ENCODE measurements at places on chromosomes 3 and 15.
A peak's percentile ranks its signal among the peaks of the same experiment; 100 is the strongest.

- DNase-seq = no peak
Observed at GRCh38 chr3:26081166-26081565, 291.3 kb downstream of the OXSM start.

GRCh38 chr3:120652896-120653545, 29.0 kb downstream of the HGD start:
- DNase-seq = no peak

DNA sequence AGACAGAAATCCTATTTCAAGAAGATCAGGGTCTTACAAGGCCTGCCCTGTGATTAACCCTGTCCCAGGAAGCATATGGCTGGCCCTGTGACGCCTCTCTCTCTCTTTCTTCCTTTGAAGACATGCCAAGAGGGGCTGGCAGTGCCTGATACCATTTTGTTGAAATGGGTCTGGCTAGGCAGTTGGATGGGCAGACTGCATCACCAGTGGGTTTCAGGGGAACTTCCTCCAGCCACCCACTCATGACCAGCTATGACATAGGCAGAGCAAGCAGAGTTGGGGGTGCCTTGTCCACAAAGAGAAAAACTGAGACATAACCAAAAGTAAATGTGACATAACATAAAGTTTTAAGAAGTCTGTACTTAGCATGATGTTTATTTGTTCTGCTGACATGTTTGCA, 31.4 kb upstream of the MANF start:
- no peak for DNase-seq

GRCh38 chr15:39591896-39592315, 11.0 kb downstream of the THBS1 start:
- no peak for DNase-seq

- DNase-seq = no peak
Observed at GRCh38 chr3:44899683-44900367, 25.4 kb downstream of the TGM4 start.

- DNase-seq = no peak
Observed at GRCh38 chr3:114223143-114223542, 14.2 kb downstream of the ZNF80 start.

DNA sequence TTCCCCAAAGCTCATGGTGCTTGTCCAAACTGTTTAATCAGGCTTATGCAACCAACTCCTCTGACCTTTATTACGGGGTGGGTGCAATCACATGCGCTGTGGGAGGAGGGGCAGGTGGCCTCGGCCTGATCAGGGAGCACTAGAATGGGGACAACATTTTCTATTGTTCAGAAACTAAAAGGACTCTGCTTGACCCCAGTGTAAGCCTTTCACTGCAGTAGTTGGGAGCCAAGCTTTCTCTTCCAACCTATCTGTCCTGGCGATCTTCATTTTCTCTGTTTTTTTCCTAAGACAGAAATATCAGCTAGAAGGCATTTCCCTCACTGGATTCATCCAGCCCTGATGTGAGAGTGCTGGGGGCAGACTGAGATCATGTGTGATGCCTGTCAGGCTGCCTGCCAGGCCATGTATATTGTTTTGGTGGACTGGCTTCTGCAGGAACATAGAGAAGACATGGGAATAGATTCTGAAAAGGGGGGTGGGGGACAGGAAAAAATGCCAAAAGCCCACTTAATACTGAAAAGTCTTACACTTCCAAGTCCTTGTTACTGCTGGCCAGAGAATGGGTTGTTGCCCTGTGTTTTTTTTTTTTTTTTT, 627.0 kb upstream of the TBL1XR1 start:
- DNase-seq = no peak

DNA sequence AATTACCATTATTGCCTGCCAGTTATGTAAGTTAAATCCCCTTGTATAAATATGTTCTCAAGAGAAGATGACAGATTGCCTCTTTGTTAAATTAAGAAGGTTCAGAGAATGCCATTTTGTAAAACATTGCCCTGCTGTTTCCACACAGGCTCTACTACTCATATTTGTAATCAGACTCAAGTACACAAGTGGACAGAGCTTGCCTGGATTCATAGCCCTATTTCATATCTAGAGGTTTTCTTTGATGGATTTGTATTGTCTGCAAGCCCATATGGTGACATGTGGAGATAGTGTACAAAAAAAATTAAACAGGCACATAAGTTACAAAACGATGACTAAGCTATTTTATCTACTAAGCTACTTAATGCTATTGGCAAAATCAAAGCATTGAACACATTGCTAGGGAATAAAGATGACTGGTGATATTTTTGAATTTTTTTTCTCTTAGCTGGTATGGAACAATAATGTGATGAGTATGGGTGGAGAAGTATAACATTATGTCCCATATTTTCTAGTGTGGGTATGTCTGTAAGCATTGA, 1286.6 kb upstream of the ALCAM start:
- no peak for DNase-seq

GRCh38 chr3:94671078-94671477, 608.2 kb downstream of the NSUN3 start:
- DNase-seq = no peak

GRCh38 chr3:100971798-100972197, 21.4 kb downstream of the ABI3BP start:
- no peak for DNase-seq

DNA sequence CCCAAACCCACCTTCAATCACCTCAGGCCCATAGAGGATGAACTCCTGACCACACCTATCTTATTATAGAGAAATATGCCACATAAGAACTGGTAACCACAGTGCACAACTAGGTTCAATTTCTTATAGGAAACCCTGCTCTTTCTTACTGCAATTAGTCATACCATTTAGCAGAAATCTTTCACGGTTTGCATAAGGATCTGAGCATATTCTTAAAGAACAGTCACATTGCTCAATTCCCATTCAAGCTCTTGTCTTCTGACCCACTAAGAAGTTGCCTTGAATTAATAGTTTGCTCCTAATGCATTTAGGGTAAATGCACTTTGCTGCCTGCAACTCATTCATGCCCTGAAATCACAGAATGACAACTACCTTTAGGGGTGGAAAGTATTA, 9.2 kb downstream of the ERC2 start:
- no peak for DNase-seq

DNA sequence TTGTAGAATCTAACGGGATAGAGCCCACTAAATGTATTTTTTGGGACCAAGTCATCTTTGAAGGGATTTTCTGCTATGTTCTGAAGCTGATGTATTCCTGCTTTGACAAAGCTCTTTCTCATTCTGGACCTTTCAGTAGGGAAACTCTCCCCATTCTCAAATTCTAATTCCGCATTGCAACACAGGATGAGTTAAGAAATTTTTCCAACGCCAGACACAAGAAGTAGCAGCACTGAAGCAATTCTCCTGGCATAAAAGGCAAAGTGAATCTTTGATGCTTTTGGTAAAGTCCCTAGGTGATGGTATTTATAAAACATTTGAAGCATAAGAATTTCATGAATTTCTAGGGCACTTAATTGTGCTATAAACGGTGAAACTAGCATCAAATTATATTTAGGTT, 76.8 kb downstream of the ZPLD1 start:
- no peak for DNase-seq

GRCh38 chr15:31034152-31034551, 42.7 kb upstream of the MTMR10 start:
- no peak for DNase-seq

DNA sequence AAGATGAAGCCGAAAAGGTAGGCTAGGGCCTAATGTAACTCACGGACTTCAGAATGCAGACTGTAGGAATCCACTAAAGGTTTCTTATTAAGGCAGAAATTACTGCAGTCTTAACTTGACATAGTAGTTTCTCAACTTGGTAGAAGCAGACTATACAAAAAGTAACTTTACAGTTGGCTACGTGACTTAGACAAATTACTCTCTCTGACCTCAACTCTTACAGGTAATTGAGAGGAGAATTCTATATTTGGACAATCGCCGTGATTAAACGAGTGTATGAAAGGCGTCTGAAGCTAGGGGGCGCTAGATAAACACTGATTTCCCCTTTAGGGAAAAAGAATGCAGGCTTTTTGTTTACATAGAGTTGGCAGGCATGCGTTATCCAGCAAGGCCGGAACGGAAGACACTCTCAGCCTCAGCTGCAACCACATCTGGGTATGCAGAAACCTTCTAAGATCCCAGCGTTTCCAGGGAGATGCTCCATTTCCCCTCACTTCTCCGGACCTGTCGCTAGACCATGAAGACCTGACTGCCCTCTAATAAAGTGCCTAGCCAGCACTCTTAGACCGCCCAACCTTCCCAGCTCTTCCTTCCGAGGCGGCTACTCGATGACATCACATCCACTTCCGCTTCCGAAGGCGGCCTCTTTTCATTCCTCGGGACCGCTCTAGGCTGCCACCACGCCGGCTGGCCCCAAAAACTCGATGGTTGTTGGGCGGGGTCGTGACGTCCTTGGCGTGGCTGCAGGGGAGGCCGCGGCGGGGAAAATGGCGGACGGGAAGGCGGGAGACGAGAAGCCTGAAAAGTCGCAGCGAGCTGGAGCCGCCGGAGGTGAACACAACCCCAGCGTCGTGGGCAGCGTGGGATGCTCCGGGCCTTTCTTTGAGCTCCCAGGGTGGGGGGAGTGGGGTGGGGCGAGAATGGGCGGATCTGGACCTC, at the start of gene PCNP:
PCNP (plus strand) TSS at position 732 of the 939 bp plus-strand sequence; CDS start at position 768, 36 bp downstream.
- peak; percentile 98 for DNase-seq

GRCh38 chr15:90203922-90204321, 2.8 kb downstream of the SEMA4B start:
- no peak for DNase-seq
